ENCODE measurements at places on chromosomes 5 and 9.
A peak's percentile ranks its signal among the peaks of the same experiment; 100 is the strongest.

GRCh38 chr9:93039976-93040375 is 18.5 kb upstream of the SUSD3 start:
- no peak for DNase-seq

- no peak for DNase-seq
Measured at GRCh38 chr5:54171645-54172384, 138.6 kb downstream of the ARL15 start.

DNA sequence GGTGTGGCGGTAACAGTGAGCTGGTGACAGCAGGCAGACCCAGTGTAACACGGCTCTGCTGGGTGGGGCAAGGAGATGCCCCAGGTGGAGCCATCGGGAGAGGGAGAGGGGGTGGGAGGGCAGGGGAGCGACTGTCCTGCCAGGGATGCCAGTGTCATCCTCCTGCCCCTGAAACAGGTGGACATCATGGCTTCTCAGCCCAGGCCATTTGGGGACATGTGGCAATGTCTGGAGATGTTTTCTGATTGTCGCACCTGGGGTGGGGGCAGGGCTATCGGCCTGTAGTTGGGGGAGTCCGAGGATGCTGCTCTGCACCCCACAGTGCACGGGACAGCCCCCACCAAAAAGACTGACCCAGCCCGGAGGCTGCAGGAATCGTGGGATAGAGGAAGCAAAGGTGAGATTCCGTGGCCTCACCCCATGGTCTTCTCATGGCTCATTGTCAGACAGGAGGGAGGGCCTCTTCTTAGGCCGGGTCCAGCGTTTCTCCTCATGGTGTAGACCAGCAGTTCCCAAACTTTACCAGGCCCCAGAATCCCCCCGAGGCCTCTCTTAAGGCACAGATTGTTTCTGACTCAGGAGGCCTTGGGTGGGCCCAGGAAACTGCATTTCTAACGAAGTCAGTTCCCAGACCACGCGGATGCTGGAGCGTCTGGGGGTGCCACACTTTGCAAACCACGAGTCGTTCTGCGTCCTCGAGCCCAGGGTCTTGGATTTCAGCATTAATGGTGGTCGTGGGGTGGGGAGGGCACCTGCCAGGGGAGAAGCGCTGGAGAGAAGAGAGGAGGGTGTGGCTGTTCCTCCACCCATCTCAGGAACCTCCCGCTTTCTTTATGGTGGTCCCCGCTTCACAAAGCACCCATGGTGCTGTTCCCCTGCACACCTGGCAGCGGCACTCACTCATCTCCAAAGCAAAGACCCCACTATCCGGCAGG is 11.0 kb downstream of the COL5A1 start:
- no peak for DNase-seq

DNA sequence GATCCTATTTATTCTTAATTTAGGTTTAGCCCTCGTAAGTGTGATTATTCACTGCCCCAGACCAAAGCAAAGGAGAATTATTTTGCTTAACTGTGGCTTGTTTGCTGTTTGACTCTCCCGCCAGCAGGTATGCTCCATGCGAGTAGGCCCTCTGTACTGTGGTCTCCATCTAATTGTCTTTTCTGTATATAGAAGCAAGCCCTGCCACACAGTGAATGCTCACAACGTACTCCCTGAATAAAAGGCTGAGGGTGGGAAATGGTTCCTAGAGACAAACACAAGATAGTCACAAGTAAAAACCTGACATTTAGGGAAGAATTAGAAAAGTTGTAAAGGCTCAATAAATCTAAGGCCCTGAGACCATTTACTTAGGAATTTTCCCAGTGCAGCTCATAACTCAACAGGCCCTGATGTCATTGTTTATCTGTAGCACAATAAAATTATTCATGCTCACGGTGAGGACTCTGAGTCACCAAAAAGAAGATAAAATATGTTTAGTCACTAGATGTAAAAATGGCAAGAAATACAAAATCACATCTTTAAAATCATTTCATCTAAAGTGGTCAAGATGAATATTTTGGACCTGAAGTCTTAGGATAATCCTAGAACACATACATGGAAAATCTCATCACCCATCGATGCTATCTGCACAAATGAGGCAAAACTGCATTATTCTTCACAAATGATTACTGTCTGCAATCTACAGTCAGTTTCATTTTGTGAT is 473.2 kb downstream of the ENC1 start:
- no peak for DNase-seq

DNA sequence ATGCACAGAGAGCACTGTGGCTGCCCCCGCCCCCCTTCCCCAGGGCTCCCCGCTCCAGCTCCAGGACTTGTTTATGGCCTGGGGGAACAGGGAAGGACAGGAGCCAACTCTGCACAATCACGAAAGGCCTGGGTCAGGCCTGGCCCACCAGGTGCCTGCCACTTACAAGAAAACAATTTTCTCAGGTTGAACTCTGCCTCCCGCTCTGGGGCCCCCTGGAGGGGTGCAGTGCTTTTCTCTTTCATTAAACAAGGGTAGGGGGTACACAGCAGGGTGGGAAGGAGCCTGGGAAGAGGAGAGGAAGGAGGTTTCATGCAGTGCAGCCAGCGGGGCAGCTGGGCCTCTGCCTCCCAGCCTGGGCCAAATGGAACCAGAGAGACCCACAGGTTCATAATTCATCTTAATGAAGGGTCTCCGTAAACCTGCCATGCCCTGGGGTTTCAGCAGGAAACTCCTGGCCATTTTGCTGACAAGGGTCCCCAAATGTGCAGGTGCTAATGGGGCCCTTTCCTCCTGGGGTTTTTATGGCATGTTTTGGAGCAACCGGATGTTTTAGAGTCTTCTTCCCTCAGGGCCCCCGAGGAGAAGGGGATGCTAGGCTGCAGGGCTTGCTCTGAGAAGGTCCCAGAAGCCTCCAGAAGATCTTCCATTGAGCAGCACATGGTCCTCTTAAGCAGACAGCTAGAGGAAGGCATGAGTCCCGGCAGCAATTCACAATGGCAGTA is 219.8 kb downstream of the SLIT3 start:
- DNase-seq = no peak

DNA sequence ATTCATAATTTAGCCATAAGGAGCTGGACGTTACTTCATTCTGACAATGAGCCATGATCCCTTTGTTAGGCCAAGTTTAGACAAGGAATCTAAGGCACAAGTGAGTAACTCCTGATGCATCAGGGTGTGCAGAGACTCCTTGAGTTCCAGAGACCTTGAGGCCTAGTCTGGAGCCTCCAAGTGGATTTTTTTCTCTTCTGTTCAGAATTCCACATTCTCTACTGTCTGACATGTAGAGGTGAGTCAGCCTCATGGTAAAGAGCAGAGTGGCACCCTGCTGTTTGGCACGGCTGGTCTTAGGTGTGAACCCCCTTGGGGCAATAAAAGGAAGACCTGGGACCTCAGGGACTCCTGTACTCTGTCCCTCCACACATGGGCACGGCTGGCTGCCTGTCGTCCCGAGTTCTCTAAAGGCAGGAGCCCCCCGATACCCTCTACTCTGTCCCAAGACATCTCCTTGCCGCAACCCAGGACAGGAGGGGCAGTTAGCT is 22.0 kb upstream of the TGFBI start:
- no peak for DNase-seq

GRCh38 chr9:137924169-137924568 is 46.6 kb downstream of the CACNA1B start:
- no peak for DNase-seq

GRCh38 chr5:117220730-117221129 is 646.1 kb upstream of the SEMA6A start:
- no peak for DNase-seq

DNA sequence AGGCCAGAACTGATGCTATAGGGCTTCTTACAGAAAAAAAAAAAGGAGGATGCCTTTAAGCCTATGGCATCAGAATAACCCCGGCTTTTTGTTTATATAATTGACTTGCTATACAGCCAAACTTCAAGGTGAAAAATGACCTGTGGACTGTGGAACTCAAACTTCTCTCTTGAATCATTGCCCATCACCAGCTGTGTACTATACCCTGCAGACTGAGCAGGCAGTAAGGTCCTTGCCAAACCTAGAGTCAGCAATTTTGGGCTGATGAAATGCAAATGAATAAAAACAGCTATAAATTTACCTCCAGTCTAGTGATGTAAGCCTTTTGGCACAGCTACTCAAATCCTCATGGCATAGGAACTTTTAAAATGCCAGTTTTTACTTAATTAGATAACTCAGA is 44.5 kb upstream of the PPP3R2 start:
- no peak for DNase-seq

DNA sequence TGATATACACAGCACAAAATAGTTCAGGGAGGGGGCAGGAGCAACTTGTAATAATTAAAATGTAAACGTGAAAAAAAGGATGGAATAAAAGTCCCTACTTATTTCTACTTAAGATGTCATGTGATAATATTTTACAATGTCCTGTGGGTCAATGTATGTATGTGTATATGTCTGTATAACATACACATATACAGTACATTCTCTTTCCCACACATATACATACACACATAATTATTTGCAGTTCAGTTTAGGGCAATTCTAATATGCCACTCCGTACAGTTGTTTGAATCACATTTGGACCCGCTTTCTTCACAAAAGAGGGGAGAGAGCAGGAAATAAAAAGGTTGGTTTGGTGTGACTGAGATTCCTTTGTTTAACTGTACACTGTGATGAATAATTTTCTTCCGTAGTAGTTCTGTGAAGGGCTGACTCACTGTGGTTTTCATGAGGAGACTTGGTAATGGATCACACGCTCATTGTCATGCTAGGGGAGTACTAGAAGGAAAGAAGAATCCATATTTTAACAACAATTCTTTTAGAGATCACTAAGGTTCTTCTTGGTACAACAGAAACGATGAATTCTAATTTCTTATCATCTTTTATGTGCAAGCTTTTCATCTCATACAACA is 26.2 kb upstream of the ACOT12 start:
- no peak for DNase-seq

DNA sequence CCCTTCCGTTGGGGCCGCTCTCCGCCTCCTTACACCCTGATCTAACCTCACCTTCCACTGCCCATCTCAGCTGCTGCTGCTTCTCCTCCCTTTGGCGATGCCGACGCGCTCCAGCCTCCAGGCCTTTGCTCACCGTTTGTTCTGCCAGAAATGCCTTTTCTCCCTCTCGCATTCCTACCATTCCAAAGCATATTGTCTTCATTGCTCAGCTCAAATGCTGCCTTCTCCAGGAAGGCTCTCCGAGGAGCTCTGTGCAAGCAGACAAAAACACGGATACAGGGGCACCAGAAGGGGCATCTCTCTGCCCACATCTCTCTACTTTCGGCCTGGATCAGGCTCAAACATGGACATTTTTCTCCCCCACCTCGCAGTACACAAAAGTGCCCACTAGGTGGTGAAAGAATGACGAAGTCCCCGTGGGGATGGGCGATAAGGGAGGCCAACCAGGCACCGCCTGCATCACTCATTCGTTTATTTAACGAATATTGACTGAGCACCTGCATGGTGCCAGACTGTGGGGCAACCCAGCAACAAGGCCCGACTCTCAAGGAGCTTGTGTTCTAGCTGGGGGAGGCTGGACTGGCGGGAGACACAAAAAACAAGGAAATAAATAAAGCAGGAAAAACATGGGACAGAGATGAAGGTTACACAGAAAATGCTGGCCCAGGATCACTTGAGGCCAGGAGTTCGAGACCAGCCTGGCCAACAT is 7.3 kb upstream of the GRHPR start:
- DNase-seq = peak; percentile 63

GRCh38 chr5:65198456-65199120 is 283.1 kb downstream of the ADAMTS6 start:
- no peak for DNase-seq

- no peak for DNase-seq
Measured at GRCh38 chr9:128107468-128108268, 19.9 kb downstream of the PTGES2 start.

GRCh38 chr9:109256336-109256735 is 64.5 kb downstream of the EPB41L4B start:
- DNase-seq = no peak

GRCh38 chr5:131973089-131973712 is 27.7 kb upstream of the MEIKIN start:
- DNase-seq = no peak

- no peak for DNase-seq
Measured at GRCh38 chr5:9437741-9438240, 108.1 kb downstream of the SEMA5A start.

DNA sequence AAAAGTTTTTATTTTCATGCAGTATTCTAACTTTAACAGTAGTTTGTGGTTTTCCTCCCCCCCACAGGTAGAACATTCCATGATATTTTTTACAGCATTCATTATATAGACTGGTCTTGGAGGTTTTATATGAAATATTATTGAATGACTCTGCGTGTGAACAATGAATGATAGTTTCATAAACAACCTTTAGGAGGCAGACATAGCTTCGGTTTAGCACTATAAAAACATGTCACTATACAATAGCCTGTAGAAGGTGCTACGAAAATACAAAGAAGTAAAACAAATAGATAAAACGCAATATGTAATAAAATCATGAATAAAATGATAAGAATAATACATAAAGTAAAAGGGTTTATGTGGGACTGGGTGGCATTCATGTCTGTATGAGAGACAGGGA is 8.5 kb downstream of the KLF4 start:
- no peak for DNase-seq

- DNase-seq = no peak
Measured at GRCh38 chr9:83509402-83509801, 28.8 kb downstream of the FRMD3 start.

Data from T-cell (primary cell).